NCI-H446 treated with DMSO at 0.1 percent for 48 hours (cell line): ENCODE measurements at places on chromosomes 12 and 14.

- DNase-seq, result no peak
These were observed 432.2 kb upstream of the ATXN7L3B start for GRCh38 chr12:74105434-74105833.

DNA sequence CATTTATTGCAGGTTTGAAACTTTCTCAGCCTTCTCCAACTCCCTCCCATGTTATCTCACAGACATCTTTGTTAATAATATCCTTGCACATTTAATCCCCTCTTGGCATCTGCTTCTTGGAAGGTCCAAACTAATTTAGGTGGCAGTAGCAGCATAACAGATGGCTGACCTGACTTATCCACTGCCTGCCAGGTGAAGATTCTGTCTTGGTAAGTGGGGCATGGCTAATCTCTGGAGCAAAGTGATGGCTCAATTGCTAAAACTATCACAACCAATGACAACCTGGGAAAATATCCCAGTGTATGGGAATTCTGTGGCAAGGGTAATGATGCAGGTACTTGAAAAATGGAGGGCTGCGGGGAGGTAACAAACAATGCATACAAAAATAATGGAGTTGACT is 58.2 kb upstream of the ALG10B start:
- DNase-seq, result no peak

DNA sequence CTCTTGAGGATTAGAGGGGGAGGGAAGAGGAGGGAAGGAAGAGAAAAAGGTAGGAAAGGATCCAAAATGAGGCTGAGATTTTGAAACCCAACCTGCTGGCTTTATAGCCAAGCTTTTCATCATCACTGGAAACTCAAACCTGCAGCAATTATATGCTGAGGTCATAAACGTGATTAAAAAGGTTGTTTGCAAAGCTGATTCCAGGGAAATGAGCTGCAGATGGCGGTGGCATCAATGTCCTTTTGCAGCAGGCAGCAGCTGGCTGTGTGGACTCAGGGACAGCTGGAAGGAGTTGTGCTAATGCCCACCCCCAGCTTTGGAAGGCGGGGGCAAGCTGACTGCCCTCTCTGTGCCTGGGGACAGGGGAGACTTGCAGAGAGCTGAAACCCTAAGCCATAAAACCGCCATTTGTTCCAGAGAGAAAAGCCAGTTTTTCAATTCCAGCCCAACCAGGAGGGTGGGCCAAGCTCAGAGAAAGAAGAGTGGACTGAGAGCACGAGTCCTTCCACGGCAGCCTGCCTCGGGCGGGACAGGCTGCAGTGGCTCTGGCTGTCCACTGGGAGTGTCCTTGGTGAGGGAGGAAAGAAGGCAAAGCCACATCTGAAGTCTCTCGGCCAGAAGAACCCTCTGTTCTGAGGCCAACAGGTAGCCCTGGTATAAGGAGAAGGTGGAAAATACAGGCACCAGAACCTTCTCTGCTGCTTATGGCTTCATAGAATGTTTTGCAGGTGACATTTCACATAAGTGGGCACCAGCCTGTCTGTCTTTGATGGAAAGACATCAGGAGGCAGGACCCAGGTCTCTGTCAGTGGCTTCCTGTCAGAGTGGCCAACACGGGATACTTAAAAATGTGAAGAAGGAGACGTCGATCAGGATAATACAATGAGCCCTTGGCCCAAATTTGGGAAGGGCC is 90.7 kb downstream of the SINHCAF start:
- no peak for DNase-seq

DNA sequence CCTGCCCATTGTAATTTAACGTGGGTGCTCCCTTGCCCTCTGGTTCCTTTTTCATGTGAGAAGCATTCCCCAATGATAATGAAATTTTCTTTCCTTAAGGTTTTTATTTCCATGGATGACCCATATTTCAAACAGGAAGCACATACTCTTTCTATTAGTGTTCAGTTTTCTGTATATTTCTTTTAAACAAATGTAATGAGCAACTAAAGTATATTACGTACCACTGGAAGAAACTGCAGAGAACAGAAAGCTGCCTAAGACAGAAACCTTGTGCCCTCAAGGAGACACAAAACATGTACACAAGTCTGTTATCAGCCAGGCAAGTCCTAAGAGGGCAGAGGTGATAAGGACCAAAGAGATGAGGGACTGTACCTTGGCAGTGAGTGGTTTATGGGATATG is 414.9 kb downstream of the ETNK1 start:
- no peak for DNase-seq

GRCh38 chr14:96888593-96888992 is 91.4 kb downstream of the VRK1 start:
- DNase-seq, result peak; percentile 53

DNA sequence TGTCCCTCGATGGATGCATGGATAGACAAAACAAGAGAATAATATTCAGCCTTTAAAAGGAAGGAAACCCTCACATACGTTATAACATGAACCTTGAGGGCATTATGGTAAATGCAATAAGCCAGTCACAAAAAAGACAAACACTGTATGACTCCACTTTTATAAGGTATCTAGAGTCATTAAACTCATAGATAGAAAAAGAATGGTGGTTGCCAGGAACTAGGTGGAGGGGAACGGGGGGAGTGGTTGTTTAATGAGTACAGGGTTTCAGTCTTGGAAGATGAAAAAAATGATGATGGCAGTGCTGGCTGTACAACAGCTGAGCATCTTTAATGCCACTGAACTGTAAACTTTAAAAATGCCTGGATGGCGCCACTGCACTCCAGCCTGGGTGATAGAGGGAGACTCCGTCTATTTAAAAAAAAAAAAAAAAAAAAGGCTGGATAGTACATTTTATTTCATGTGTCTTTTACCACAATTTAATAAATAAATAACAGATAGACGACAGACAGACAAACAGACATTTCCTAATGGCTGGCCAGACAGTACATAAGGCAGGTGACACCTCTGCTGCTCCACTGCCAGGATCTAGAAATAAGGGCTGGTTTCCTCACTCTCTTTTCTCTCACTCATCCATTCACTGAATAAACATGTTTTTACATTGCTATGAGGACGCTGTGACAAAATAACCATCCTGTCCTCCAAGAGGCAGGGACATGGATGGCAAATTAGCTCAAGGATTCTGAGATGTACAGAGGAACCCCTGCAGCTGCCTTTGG is 118.8 kb downstream of the FOXN3 start:
- no peak for DNase-seq

DNA sequence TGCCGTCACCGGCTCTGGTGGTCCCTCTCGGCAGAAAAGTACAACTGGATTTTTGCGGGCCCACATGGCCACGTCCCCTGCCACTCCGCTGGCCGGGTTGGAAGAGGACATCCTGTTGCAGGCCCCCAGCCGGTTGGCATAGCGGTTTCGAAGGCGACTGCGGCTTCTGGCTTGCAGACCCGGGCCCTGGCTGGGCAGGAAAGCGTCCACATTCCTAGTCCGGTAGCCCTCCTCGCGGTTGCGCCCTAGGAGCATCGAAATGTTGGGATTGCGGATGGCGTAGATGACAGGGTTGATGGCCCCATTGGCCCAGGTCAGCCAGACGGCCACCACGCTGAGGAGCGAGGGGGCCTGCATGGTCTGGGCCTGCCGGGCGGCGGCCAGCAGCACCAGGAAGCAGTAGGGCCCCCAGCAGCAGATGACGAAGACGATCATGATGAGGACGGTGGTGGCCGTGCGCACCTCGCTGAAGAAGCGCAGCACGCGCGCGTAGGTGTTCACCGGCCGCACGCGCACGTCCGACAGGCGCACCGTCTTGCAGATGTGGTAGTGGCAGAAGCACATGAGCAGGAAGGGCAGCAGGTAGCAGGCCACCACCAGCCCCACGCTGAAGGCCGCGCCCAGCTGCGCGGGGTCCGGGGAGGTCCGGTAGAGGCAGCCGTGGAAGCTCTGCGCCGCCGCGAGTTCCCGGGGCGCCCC is 1.2 kb downstream of the GPR135 start:
- no peak for DNase-seq

DNA sequence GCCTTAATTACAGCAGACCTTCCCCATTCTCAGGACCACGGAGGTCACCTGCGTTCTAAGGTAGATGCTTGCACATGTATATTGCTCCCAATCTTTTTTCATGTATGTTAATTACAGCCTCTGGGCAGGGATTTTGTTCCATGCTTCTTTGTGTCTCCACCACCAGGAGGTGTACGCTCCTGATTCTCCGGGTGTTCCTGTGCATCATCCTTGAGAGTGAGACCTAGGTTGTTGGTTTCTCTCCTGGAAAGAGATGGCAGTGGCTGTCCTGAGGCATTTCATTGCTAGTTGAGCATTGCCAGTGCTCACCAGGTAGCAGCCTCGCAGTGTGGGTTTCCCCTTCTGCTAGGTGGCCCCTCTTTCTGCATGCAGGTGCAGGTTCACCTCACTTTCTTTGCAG is 52.8 kb downstream of the KCNK13 start:
- no peak for DNase-seq

DNA sequence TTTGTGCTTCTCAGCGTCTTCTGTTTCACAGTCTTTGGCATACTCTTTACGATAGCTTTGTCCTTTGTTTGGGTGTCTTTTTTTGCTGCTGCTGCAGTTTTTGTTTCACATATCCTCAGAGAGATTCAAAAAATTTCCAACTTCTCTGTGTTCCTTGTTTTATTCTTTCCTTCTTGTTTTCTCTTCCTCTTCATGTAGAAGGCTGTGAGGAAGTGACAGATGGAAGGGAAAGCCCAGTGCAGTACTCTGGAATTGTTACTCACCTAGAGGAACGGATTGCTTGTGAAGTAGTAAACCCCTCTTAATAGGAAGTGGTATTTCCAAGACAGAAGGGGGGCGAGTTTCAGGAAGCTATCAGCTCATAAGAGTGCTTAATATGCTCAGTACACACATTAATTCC is 1.7 kb downstream of the CREBL2 start:
- no peak for DNase-seq
